ENCODE measurements at places on chromosomes 12 and 14.

DNA sequence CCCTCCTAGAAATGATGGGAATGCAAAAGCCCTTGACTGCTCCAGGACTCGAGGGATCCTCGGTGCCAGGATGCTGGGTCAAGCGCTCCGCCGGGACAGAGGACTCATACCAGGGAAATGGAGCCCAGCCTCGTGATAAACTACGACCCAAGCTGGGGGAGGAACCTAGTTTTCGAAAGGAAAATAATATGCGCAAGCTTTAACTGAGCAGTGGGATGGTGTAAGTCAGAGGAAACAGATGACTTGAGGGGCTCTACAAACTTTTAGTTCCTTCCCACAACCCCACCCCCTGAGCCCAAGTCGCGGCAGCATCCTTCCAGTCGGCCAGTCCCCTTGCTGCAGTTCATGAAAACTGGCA is 654 bp upstream of the SUPT16H start:
- no peak for DNase-seq

DNA sequence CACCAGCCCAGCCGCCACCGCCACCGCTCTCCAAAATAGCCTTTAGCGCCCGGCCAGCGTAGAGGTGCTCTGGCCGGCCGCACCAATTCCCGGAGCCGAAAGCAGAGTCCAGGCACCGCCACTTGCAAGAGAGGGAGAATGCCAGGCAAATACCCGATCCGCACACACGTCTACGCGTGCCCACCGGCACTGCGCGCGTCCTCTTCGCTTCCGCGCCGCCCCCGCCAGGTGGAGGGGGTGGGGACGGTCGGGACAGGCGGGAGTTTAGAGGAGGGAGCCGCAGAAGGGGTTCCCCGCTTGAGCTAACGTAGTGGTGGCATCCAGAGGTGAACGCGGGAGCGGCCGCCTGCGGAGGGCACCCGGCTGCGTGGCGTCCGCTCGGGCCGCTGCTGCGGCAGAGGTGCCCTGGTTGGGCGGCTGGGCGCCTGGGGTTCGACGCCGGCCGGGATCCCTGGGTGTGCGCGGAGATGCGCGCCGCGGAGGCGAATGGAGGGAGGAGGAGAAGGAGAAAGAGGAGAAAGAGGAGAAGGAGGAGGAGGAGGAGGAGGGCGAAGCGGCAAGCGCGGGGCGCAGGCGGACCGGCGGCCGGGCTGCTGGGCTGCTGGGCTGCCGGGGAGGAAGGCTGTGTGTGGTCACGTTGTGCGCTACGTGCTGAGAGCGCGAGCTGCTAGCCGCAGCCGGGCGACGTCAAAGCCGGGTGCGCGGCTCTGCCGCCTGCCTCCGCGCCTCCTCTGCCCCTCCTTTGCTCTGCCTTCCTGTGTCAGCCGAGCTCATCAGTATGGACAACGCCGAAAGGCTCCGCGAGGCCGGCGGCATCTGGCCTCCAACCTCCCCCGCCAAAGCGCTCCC is at the start of gene MDGA2:
TSS of gene MDGA2 (minus strand) at position 140 of the 849 bp plus-strand sequence.
- peak; percentile 64 for DNase-seq

- no peak for DNase-seq
Observed at GRCh38 chr12:56571121-56571520, 49.5 kb downstream of the RBMS2 start.

DNA sequence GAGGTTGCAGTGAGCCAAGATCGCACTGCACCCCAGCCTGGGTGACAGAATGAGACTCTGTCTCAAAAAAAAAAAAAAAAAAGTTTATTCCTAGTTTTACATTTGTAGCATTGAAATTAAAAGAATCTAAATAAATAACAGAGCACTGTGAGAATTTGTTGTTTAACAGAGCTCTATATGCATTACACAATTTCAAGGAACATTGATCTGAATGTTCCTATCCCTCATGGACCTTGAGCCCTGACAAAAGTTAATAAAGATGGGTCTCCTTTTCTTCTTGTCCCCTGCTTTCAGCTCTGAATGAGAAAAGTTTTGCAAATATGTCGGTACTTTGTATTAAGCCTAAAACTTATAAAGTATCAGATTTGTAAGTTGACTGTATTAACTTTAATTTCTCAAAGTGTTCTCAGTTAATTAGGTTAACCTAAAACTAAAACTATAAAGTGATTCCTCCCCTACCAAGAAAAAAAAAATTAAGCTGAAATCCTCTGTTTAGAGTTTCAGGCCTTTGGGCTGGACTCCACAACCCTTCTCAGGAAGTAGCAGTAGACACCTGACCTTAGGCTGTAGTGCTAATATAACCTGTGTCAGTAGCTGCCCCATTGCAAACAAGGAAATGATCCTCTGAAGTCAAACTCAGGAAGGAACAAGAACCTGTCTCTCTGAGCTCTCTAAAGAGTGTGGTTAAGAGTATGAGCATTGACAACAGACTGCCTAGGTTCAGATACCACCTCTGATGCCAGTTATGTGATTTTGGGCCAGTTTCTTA is 477.6 kb downstream of the DPF3 start:
- DNase-seq, result no peak

DNA sequence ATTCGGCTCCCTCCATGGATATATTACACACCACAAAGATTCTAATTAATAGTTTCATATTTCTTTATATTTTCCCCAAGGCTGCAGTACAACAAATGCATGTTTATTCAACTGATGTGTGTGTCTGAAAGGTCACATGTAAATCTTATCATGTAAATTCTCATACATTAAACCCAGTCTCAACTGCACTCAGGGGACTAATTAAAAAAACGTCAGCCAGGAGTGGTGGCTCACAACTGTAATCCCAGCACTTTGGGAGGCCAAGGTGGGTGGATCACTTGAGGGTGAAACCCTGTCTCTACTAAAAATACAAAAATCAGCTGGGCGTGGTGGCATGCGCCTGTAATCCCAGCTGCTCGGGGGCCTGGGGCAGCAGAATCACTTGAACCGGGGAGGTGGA is 67.8 kb downstream of the MAP3K9 start:
- DNase-seq, result no peak

GRCh38 chr12:120218680-120219606 is 18.0 kb upstream of the RPLP0 start:
- DNase-seq, result no peak
